ENCODE measurements at places on chromosomes 7 and 10.
A peak's percentile ranks its signal among the peaks of the same experiment; 100 is the strongest.

DNA sequence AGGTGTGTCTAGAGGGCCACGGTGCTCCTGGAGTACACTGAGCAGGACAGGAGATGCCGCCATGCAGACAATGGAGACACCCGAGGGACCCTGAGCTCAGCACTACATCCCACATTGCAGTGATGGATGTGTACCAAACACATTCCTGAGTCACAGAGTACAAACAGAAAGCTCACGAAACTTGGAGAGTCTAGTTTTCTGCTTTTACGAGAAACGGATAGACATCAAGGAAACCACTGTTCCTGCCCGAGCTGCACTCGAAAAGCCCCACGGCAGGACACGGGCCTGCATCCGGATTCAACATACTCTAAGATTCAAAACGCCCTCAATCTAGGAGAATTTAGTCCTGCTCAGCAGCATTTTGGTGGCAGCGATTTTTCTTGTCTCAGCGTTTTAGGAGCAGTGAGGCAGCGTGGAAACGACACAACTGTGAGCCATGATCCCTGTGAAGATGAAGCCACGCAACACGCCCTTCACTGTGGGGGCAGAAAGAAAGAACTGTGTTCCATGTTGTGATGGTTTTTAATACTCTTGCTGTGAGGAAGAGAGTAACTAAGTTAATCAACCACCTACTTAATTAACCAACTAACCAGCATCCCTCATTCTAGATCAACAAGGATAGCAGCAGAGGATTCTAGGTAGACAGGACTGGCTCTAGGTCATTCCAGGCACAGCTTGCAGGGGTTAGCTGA lies 3.2 kb downstream of the TNS3 start:
- DNase-seq = peak; percentile 82

DNA sequence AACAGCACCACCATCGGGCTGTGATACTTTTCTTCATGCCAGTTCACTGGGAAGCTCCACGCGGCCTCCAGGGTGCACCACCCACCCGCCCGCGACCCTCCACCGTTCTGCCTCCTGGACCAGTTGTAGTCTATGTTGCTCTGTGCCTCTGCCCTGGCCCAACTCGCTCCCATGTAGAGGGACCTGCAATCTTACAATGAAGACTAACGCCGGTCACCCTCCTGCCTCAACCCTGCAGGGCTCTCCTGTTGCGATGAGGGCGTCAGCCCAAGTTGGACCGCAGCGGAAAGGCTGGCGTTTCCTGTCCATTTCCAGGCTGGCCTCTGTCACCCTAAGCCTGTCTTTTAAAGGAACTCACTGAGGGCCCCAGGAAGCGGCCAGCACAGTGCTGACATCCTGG lies 34.9 kb downstream of the IL15RA start:
- DNase-seq = no peak

DNA sequence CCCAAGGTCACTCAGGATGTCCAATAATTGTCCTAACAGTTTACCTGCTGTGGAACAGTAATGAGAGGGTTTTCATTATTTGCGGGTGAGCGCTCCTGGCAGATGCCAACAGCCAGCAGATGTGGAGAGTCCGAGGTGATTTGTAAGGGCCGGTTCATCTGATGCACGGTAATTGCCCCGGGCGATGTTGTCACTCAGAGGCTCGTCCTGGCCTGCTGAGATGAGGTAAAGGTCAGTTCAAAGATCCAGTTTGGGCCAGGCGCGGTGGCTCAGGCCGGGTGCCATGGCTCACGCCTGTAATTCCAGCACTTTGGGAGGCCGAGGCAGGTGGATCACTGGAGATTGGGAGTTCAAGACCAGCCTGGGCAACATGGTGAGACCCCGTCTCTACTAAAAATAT lies 16.9 kb downstream of the LHPP start:
- no peak for DNase-seq

DNA sequence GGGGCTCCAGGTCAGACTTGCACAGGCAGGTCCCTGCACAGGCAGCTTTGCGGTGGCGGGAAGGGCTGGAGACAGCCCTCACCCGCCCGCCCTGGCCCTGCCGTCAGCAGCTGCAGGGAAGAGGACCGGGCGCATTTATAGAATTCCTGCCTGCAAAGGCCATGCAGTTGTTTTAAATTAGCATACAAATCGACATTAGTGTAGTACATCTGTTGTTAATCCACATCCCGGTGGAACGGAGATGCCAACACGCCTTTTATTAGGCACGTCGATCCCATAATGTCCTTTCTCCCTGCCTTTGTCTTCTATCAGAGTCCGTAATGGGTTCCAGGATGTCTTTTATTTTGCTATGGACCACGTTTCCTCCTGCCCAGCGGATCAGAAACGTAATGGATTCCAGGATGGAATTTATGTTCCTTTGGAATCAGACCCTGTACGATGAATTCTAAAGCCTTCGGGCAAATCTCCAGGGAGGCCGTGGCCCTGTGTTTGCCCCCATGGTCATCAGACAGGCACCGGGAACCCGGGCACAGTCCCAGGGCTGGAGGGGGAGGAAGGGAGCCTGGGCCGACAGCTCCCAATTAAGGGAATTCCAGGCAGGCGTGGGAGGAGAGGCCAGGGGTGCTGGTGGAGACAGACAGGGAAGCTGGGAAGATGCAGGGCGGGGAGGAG lies 123.9 kb downstream of the COL26A1 start:
- peak; percentile 63 for DNase-seq
